Amniotic stem cell (primary cell): ENCODE measurements at places on chromosomes 2 and 18.

- DNase-seq = peak; percentile 21
Observed at GRCh38 chr2:112092286-112093041, 37.4 kb downstream of the TMEM87B start.

DNA sequence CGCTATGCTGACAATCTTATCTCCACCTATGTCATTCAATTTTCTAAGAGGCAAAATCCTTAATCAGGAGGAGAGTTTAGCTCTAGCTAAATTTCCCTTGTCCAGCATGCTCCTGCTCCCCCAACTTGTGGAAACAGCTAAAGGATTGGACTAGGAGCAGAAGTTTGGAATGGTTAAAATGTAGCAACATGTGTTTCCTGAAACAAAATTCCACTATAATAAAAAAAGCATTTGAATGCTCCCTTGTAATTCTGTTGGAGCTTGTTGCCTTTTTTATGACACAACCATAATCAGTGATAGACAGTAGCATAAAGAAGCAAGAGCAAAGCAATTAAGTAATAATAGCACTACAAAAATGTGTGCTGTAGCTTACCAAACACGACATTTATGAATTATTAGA is 6.9 kb downstream of the ACTR3 start:
- DNase-seq = no peak

DNA sequence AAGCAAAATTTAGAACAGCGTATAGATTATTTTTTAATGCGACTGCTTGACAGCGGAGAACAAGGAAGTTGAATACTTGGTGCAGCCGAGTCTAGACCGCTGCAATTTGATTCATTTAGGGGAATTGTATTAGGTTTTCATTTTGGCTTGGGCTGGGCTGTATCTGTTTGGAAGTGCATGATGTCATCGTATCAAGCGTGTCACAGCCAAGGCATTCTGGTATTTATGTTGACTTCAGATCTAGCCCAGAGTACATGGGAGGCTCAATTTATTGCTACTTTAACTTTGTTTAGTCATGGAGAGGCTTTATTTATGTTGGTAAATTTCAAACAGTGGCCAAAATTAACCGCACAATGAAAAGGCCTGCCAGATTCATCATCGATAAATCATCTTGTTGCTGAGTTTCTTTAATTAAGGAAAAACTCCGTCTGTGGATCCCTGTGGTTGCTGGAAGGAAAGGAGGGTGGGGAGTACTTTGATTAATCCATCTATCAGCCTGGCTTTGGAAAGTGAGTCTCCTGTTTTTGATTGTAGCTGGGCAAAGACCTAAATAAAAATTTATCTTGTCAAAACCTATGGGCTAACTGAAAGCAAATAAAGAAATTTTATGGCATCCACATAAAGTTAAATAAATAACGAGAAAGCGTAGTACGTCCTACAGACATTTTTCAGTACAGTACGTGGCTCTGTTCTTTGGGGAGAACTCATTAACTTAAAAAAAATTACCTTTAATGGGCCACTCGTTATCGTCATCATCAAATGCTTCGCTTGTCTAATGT is 230.4 kb upstream of the SPRED2 start:
- no peak for DNase-seq

DNA sequence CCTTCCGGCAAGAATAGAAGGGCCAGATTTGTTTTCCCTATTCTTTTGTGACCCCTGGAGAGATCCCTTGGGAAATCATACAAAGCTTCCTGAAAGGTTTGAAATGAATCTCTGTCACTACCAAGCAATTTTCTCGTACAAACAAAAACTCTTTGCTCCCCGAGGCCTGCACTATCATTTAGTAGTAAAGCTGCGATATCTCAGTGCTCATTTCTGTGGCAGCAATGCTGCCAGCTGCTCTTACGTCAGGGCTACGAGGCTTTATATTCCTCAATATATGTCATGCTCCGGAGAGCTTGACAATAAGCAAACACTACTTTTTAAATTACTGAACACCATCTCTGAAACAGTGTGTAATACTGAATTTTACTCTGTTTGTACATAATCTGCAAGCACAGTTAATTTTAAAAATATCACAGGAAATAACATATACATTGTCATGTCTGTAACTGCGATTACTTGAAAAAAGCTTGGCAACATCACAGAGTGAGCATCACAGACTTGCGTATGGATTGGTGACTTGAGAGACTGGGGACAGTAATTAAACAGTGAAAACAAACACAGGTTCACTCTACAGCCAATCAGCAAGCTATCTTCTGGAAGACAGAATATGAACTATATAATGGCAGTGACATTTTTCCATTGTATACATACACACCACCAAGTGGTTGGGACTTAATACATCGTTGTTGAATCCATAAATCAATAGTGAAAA is 403.3 kb upstream of the NETO1 start:
- no peak for DNase-seq

DNA sequence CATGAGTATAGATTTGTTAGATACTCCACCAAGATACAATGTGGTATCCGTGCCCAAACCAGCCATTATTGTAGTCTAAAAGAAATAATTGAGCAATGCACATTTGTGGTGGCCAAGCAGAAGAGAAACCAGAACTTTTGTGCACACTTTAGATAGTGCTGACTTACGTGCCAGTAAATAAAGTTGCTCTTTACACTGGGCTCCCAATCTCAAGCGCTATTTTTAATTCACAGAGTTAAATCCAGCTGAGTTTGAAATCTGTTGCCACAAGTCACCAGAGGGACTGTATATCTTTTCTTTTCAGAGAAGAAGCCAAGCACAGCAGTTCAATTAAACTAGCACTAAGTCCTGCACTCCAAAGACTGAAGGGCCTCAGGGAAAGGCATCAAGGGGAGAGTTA is 680.4 kb downstream of the TDRD15 start:
- no peak for DNase-seq

DNA sequence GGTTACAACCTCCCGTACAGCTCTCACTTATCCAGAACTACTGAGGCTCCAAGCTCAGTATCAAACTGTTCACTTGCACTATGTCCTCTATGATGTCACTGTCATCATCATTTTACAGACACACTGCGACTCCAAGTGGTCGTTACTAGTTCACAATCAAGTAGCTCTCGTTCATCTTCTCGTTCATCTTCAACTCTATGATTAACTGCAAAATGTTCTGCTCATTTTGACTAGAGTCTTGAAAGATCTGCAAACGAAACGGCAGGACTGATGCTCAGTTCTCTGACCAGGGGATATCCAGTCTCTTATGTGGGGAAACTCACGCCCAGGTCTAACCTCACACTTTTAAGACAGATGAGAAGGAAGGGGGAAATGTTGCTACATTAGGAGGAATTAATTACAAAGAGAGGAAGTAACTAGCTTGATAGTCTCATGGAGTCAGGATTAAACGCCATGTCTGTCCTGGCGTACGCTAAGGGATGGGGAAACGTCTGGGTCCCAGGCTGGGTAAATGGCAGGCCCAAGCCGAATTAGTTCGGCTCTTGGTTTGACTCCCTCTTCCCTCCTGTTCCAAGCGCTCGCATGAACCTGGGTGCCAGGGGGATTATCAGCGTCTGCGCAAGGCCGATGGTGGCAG is 794 bp upstream of the CHCHD5 start:
- no peak for DNase-seq

DNA sequence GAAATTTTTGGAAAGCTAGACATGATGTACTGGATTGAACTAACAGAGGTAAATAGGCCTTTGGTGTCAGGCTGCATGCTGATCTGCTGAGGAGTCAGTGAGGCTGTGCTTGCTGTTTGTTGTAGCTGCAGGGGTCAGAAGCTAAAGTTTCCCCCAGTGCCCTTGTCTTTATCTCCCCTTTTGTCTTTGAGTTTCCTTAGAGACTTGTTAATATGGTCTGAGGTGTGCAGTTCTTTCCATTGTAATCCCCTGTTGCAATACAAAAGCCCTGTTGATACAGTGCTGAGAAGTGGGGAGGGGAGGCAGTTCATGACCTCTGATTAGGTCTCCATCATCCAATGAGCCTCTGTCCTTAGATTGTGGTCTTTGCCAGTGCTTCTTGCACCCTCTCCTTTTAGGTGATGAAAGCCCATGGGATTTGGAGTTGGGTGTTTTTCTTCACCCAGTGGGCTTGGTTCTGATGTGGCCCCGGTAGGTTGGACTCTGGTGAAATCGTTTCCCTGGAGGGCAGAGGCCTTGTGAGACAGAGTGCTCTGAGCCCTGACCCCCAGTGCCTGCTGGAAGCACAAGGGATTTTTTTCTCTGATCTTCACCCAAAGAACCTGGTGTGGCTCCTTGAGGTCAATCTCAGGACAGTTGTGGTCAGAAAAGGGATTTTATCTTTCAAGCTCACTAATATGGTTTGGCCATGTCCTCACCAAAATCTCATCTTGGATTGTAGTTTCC is 163.1 kb downstream of the TMEM18 start:
- no peak for DNase-seq

GRCh38 chr2:1925928-1926327 is 181.6 kb upstream of the PXDN start:
- DNase-seq = no peak

GRCh38 chr2:63661076-63661475 is 72.3 kb downstream of the MDH1 start:
- peak; percentile 67 for DNase-seq

DNA sequence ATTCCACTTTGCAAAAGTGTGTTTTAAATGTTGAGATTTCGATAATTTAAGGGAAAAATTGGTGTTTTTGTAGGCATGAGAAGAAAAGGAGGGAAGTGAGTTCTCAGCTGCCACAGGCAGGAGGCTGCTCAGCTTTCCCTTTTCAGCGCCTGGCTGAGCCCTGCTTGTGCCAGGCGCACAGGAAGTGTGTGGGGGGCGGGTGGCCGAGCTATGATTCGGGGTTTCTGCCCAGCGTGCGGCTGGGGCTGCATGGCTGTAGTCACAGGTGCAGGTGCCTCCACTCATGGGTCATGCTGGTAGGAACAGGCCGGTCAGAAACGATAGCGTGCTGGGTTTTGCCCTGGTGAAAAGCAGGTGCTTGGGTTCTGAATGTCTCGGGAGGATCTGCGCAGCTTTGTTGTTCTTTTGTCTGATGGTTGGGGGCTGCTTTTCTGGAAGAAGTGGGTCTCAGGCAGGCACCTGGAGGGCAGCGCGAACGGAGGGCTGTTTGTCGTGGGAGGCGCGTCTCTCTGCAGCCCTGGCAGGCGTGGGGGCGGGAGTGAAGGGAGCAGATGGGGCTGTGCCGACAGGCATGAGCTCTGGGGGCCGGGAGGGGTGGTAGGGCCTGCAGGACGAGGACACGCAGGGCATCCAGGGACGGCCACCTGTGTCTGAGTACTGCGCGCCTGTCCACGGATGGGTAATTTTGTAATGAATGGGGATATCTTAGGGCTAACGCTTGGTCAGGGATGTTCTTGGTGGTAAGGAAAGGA is 2.1 kb downstream of the KCNG2 start:
- DNase-seq = no peak

- no peak for DNase-seq
Observed at GRCh38 chr2:1736045-1736444, 8.3 kb downstream of the PXDN start.

DNA sequence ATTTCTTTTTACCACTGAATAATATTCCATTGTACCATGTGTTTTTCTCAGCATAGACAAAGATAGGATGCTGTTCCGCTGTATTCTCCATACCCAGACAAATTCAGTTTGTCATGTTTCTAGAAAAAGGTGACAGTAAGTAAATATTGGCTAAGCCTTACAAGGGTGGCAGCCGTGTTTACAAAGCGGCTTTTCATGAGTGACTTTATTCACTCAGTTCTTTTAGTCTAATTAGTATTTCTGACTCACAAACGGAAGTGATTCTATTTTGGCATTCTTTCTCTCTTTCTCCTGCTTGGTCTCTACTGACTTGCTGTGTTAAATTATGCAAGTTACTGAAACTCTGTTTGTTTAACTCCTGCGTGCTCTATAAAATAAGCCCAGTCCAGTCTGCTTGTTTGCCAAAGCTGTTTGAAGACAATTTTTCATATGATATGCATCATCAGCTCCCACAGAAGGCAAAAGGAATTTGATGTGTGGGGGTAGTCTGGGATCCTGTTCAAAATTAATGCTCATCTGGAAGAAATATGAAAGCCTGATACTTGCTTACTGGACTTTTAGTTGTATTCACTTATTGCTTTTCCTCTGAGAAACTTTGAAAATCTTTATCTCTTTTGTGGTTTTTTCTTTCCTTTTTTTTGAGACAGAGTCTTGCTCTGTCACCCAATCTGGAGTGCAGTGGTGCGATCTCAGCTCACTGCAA is 2.3 kb upstream of the PLEKHH2 start:
- DNase-seq = no peak

GRCh38 chr2:237209885-237210284 is 124.2 kb downstream of the COPS8 start:
- DNase-seq = no peak

GRCh38 chr2:241391892-241392665 is 36.0 kb downstream of the FARP2 start:
- DNase-seq = no peak

DNA sequence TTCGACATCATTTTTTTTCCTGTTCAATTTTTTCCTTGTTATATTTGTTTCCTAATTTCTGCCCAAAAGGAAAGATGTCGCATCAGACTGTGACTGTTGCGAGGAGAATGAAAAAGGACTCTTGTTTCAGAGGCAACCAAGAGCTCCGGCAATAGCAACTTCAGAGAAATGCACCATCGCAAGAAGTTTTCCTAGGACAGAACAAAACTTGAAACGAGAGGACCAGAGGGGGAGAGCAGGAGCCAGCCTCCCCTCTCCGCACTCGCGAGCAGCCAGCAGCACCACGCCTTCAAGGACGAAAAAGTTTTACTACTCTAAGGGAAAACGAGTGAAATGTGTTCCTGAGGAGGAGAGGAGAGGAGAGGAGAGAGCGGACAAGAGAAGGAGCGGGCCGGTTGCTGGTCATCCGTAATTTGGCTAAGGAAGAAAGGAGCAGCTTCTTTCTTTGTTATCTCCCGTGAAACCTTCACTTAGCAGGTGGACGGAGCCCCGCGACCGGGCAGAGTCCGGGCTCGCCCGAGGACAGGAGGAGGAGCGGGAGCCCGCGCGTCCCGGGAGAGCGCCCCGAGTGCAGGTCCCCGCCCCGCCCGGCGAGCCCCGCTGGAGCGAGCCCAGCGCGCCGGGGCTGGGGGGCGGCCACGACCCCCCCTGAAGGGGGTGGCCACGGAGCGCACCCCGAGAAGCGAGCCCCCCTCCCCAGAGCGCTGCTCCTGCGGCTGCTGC is 744 bp downstream of the POU3F3 start:
- DNase-seq = no peak

DNA sequence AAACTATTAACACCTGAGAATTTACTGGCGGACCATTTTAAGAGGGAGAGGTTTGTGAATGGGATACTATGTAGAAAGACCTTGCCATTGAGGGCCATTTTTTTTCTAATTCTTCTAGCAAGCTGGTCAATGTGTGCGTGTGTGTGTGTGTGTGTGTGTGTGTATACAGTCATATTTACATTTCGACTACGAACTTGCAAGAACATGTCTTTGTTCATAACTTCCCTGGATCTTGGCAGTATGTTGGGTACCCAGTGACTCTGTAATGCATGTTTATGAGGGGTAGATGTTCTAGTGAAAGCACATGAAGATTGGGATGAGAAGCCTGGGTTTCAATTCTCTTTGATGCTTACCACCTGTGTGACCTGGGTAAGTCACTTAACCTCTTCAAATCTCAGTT is 133.6 kb downstream of the UBE2E3 start:
- DNase-seq = no peak

- no peak for DNase-seq
Observed at GRCh38 chr2:238097988-238098871, 1.9 kb upstream of the ESPNL start.

GRCh38 chr2:166628478-166629136 is 134.6 kb upstream of the SCN7A start:
- DNase-seq = no peak
